Neural cell (in vitro differentiated cells): ENCODE measurements at places on chromosomes 12 and 14. TPM values are rescaled to one million over a fixed set of nuclear protein-coding genes. Genes with fewer than 3 reads are reported as not detected.

Gene NEUROD4
- not detected in 2 replicates for polyA plus RNA-seq

Gene SYT1
- 103 and 106 TPM in 2 replicates for polyA plus RNA-seq

Gene PSEN1
- polyA plus RNA-seq: 39.2 and 40.3 TPM in 2 replicates

Gene CLEC6A
- not detected in 2 replicates for polyA plus RNA-seq

Gene ARHGDIB
- polyA plus RNA-seq: 4.2 and 7.7 TPM in 2 replicates

Gene GLT1D1
- polyA plus RNA-seq: 3.9 and 5.1 TPM in 2 replicates

Gene CRIP1
- 0.58 and 0.82 TPM in 2 replicates for polyA plus RNA-seq

Gene PRB4
- polyA plus RNA-seq: not detected in 2 replicates

Gene NOVA1
- 119 and 121 TPM in 2 replicates for polyA plus RNA-seq

Gene LRP1
- polyA plus RNA-seq: 18.2 and 27.7 TPM in 2 replicates

Gene PKP2
- polyA plus RNA-seq: 3.8 and 4.0 TPM in 2 replicates

Gene SLC38A4
- not detected in 2 replicates for polyA plus RNA-seq

Gene RTL1
- 0.20 TPM in 1 of 2 replicates, not detected in the other for polyA plus RNA-seq

Gene TMBIM6
- polyA plus RNA-seq: 308 and 318 TPM in 2 replicates

Gene SMIM41
- polyA plus RNA-seq: not detected in 2 replicates

Gene PLEKHG7
- polyA plus RNA-seq: not detected in 2 replicates

Gene MDM2
- 26.8 and 37.5 TPM in 2 replicates for polyA plus RNA-seq

Gene KIF26A
- polyA plus RNA-seq: 11.2 and 12.2 TPM in 2 replicates

Gene TMEM30B
- 0.28 TPM in 1 of 2 replicates, not detected in the other for polyA plus RNA-seq

Gene PLA2G1B
- polyA plus RNA-seq: not detected in 2 replicates

Gene CCDC184
- polyA plus RNA-seq: 35.3 and 40.2 TPM in 2 replicates

Gene PRPH
- polyA plus RNA-seq: not detected in 2 replicates

Gene CIROP
- polyA plus RNA-seq: not detected in 2 replicates

Gene IFI27L2
- polyA plus RNA-seq: 15.3 and 23.7 TPM in 2 replicates

Gene PLEKHD1
- 0.52 TPM in 1 of 2 replicates, not detected in the other for polyA plus RNA-seq

Gene SLC10A1
- polyA plus RNA-seq: not detected in 2 replicates

Gene CACNA1C
- 9.7 and 10.0 TPM in 2 replicates for polyA plus RNA-seq

Gene KCNK13
- 0.11 TPM in 1 of 2 replicates, not detected in the other for polyA plus RNA-seq

Gene NR1H4
- polyA plus RNA-seq: not detected in 2 replicates

Gene LRP1-AS
- not detected in 2 replicates for polyA plus RNA-seq

Gene TDP1
- 29.1 and 45.1 TPM in 2 replicates for polyA plus RNA-seq
